ENCODE measurements at places on chromosomes 5 and 9.
A peak's percentile ranks its signal among the peaks of the same experiment; 100 is the strongest.

GRCh38 chr9:130237763-130238524, 27.6 kb upstream of the HMCN2 start:
- H3K4me1 ChIP-seq, result peaks cover 19% of the 10 kb centered on the region
- no peak overlapping the region for H3K27ac ChIP-seq
- H3K36me3 ChIP-seq, result peaks cover 3% of the 10 kb centered on the region
- no peak overlapping the region for H3K4me3 ChIP-seq
- no peaks in the 10 kb centered on the region for H3K27me3 ChIP-seq

- no peaks in the 10 kb centered on the region for H3K36me3 ChIP-seq
- H3K27me3 ChIP-seq, result no peaks in the 10 kb centered on the region
- DNase-seq, result no peak
- H3K4me1 ChIP-seq, result peaks cover 7% of the 10 kb centered on the region
- no peak overlapping the region for H3K4me3 ChIP-seq
- no peak overlapping the region for H3K27ac ChIP-seq
Observed at GRCh38 chr9:22210936-22211335, 201.8 kb upstream of the CDKN2B start.

DNA sequence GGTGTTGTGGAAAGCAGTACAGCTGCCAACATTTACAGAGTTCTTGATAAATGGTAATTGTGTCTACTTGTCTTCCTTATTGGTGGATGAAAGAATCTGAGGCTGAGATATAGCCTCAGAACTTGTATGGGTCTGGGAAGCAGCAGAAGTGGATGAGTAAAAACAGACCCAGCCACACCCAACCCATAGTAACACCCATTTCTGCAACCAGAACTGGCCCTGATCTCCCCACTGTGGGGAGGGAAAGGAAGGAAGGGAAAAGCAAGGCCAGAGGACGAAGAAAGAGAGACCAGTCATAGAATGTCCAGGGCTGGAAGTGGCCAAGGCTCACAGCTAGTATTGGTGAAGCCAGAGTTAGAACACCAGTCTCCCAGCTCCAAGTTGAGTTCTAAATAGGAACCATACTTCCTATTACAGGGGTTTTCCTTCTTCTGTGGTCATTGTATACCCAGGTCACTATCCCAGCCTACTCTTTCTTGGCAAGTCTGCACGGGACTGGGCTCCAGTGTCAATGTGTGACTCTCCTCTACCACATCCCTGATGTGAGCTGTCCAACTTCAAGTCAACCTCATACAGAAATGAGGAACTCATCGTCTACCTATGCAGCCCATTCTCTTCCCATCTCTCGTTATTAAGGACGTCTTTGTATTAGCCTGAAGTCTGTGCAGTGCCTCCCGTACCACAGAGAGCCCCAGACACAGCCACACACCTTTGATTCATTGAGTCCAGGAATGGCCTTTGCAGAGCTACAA, 35.9 kb downstream of the ITK start:
- no peak overlapping the region for H3K27ac ChIP-seq
- no peaks in the 10 kb centered on the region for H3K4me1 ChIP-seq
- no peak overlapping the region for H3K4me3 ChIP-seq
- no peak for DNase-seq
- no peaks in the 10 kb centered on the region for H3K27me3 ChIP-seq

GRCh38 chr5:77337686-77338085, 127.2 kb downstream of the PDE8B start:
- H3K36me3 ChIP-seq, result no peaks in the 10 kb centered on the region
- no peak overlapping the region for H3K4me3 ChIP-seq
- no peaks in the 10 kb centered on the region for H3K4me1 ChIP-seq

DNA sequence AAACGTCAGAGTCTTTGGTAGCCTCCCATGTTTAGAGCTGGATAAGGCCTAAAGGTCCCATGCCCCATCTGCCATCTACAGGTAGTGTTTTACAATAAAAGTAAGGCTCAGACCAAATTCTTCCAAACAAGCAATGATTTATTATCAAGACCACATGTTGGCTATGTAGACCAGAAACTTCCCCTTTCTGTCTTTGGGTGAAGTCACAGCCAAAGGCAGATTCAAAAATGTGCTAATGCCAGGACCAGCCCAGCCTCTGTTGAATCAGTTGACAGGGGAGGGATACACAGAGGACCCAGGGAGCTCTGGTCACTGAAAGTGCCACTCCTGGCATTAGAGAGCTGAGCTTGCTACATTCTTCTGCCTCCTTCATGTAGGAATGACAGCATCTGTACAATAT, 360.8 kb downstream of the NTRK2 start:
- peaks cover 4% of the 10 kb centered on the region for H3K4me1 ChIP-seq
- no peak for DNase-seq
- H3K36me3 ChIP-seq, result peaks cover 3% of the 10 kb centered on the region
- H3K27ac ChIP-seq, result no peak overlapping the region

GRCh38 chr9:38003230-38003629, 65.8 kb downstream of the SHB start:
- no peak for DNase-seq
- H3K4me1 ChIP-seq, result peaks cover 34% of the 10 kb centered on the region
- H3K27ac ChIP-seq, result peak overlapping the region; percentile 26
- H3K4me3 ChIP-seq, result no peak overlapping the region
- H3K36me3 ChIP-seq, result no peaks in the 10 kb centered on the region

DNA sequence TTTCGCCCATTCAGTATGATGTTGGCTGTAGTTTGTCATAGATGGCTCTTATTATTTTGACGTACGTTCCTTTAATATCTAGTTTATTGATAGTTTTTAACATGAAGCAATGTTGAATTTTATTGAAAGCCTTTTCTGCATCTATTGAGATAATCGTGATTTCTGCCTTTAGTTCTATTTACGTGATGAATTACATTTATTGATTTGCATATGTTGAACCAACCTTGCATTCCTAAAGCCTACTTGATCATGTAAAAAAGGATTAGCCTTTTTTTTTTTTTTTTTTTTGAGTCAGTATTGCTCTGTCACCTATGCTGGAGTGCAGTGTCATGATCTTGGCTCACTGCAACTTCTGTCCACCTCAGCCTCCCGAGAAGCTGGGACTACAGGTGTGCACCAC, 25.1 kb downstream of the ITK start:
- no peak overlapping the region for H3K27ac ChIP-seq
- no peaks in the 10 kb centered on the region for H3K27me3 ChIP-seq
- H3K36me3 ChIP-seq, result no peaks in the 10 kb centered on the region
- H3K4me3 ChIP-seq, result no peak overlapping the region
- DNase-seq, result no peak

GRCh38 chr5:79495311-79495710, 18.6 kb downstream of the HOMER1 start:
- no peak for DNase-seq
- no peak overlapping the region for H3K4me3 ChIP-seq
- H3K27me3 ChIP-seq, result no peaks in the 10 kb centered on the region
- peaks cover 16% of the 10 kb centered on the region for H3K4me1 ChIP-seq

DNA sequence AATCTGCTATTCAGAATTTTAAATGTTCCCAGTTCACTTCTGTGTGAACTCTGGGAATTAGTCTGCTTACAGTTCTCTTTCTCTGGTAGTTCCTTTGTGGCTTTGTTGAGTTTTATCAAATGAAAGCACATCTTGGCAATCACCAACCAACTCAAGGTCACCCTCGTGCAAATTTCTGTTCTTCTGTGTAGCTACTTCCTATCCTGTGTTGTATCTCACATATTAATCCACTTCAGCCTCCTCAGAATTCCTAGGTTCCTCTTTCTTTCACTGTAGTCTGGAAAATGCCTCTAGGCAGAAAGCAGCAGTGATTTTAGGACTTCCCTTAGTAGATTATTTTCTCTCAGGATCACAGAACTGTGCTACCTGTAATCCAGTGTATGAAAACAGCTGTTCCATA, 100.3 kb downstream of the AUH start:
- no peak overlapping the region for H3K4me3 ChIP-seq
- H3K27ac ChIP-seq, result no peak overlapping the region
- H3K27me3 ChIP-seq, result no peaks in the 10 kb centered on the region
- H3K4me1 ChIP-seq, result no peaks in the 10 kb centered on the region

DNA sequence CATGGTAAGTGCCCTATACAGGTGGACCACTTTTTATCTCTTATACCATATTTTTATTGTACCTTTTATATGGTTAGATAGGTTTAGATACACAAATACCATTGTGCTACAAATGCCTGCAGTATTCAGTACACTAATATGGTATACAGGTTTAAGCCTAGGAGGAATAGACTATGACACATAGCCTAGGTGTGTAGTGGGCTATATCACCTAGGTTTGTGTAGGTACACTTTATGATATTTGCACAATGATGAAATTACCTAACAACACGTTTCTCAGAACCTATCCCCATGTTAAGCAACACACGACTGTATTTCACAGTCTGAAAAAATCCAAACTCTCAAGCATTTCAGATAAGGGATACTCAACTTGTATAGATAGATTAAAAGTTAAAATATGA, 9.6 kb upstream of the PHF24 start:
- peaks cover 60% of the 10 kb centered on the region for H3K27me3 ChIP-seq
- H3K36me3 ChIP-seq, result no peaks in the 10 kb centered on the region
- DNase-seq, result no peak
- H3K4me1 ChIP-seq, result no peaks in the 10 kb centered on the region

- no peaks in the 10 kb centered on the region for H3K4me1 ChIP-seq
- H3K4me3 ChIP-seq, result no peak overlapping the region
- DNase-seq, result no peak
- no peaks in the 10 kb centered on the region for H3K27me3 ChIP-seq
- peaks cover 39% of the 10 kb centered on the region for H3K36me3 ChIP-seq
Observed at GRCh38 chr9:76191493-76191892, 202.7 kb downstream of the RFK start.

GRCh38 chr5:87899721-87900131, 368.9 kb downstream of the TMEM161B start:
- peaks cover 4% of the 10 kb centered on the region for H3K27me3 ChIP-seq
- no peak overlapping the region for H3K4me3 ChIP-seq
- no peak overlapping the region for H3K27ac ChIP-seq

GRCh38 chr5:149887622-149888183, 56.9 kb downstream of the PDE6A start:
- peaks cover 5% of the 10 kb centered on the region for H3K4me1 ChIP-seq
- H3K4me3 ChIP-seq, result peak overlapping the region; percentile 28
- H3K27ac ChIP-seq, result no peak overlapping the region
- H3K36me3 ChIP-seq, result no peaks in the 10 kb centered on the region

- no peaks in the 10 kb centered on the region for H3K27me3 ChIP-seq
- H3K27ac ChIP-seq, result no peak overlapping the region
- H3K4me3 ChIP-seq, result no peak overlapping the region
- no peak for DNase-seq
- peaks cover 3% of the 10 kb centered on the region for H3K36me3 ChIP-seq
- peaks cover 20% of the 10 kb centered on the region for H3K4me1 ChIP-seq
Observed at GRCh38 chr9:106693558-106693957, 169.4 kb upstream of the ZNF462 start.

GRCh38 chr5:54309691-54310432, 511 bp downstream of the ARL15 start:
- H3K4me1 ChIP-seq, result peaks cover 17% of the 10 kb centered on the region
- H3K27ac ChIP-seq, result peak overlapping the region; percentile 89
- no peaks in the 10 kb centered on the region for H3K36me3 ChIP-seq

- H3K27ac ChIP-seq, result no peak overlapping the region
- H3K27me3 ChIP-seq, result no peaks in the 10 kb centered on the region
- no peaks in the 10 kb centered on the region for H3K4me1 ChIP-seq
- H3K4me3 ChIP-seq, result no peak overlapping the region
- DNase-seq, result no peak
- H3K36me3 ChIP-seq, result no peaks in the 10 kb centered on the region
Observed at GRCh38 chr5:16134204-16134603, 45.4 kb downstream of the MARCHF11 start.

DNA sequence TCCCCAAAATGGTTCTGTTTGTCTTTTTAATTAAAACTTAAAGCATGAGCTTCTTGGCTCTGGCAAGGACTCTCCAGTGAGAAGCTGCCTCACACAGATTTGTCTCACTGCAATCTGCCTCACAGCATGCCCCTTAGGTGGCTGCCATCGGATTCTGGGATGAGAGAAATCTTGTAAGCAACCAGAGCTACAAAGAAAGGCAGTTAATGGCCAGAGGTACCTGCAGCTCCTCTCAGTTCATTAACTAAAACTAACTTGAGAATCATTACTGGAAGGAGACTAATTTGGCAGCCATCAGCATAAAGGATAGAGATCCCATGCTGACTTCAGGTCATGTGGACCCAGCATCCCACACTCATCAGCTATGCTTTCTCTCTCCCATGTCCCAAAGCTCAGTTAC, 220.6 kb upstream of the DMAC1 start:
- no peak overlapping the region for H3K27ac ChIP-seq
- H3K4me1 ChIP-seq, result no peaks in the 10 kb centered on the region
- no peak overlapping the region for H3K4me3 ChIP-seq
- H3K27me3 ChIP-seq, result no peaks in the 10 kb centered on the region
- no peaks in the 10 kb centered on the region for H3K36me3 ChIP-seq

DNA sequence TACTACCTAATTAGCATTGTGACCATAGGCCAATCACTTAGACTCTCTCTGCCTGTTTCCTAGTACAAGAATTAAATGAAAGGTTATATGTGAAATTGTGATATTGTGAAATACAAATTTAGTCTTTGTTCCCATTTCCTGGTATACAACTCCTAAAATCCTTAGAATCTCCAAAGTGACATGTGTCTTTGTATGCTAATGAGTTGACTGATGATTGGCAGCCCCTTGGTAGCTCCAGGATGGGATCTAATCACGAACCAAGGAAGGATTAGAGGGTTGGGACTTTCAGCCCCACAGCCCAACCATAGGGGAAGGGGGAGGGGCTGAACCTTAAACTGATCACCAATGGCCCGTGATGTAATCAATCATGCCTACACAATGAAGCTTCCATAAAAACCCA, 31.6 kb downstream of the ATP6V0E1 start:
- no peak overlapping the region for H3K27ac ChIP-seq
- H3K4me3 ChIP-seq, result no peak overlapping the region
- DNase-seq, result no peak
- H3K4me1 ChIP-seq, result peaks cover 18% of the 10 kb centered on the region
- H3K36me3 ChIP-seq, result peaks cover 20% of the 10 kb centered on the region

- H3K4me1 ChIP-seq, result peaks cover 39% of the 10 kb centered on the region
- no peaks in the 10 kb centered on the region for H3K27me3 ChIP-seq
- H3K36me3 ChIP-seq, result peaks cover 22% of the 10 kb centered on the region
- H3K4me3 ChIP-seq, result no peak overlapping the region
Observed at GRCh38 chr5:14165375-14166106, 22.4 kb downstream of the TRIO start.

GRCh38 chr9:116267021-116267420, 113.4 kb downstream of the PAPPA start:
- no peak overlapping the region for H3K27ac ChIP-seq
- H3K4me3 ChIP-seq, result no peak overlapping the region
- no peak for DNase-seq
- H3K36me3 ChIP-seq, result peaks cover 8% of the 10 kb centered on the region
- peaks cover 31% of the 10 kb centered on the region for H3K27me3 ChIP-seq
- peaks cover 18% of the 10 kb centered on the region for H3K4me1 ChIP-seq

All from type B pancreatic cell (in vitro differentiated cells).